ENCODE measurements at places on chromosomes 11 and 22. TPM values are rescaled to one million over a fixed set of nuclear protein-coding genes. Genes with fewer than 3 reads are reported as not detected.

DNA sequence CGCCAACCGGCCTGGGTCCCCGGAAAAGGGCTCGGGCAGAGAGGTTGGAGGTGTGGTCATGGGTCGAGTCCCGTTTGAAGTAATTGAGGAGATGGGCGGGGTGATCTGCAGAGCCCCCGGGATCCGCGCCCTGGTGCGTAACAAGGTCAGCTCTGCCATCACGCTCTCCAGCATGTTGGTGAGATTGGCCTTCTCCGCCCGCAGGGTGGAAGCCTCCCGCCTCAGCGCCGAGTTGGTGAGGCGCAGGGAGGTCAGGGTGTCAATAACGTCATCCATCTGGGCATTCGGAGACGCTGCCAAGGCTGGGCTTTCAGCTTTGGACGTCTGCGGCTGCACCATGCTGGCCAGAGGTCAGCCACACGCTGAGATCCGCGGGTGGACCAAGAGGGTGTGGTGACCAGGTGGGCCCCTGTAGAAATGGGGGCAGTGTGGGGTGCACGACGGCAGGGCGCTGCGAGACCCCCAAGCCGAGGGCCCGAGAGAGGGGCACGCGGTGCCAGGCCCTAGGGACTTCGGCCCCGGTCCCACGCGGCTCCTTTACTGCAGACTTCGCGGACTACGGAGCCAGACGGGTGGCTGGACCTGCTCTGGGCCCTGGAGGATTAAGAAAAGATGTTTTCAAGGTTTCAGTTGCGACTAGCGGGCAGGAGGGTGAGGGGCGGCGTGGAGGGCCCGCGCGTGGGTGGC is 672 bp downstream of the RTL6 start:
- peak overlapping the region; percentile 56 for H3K4me3 ChIP-seq
- H3K27ac ChIP-seq = peak overlapping the region; percentile 74
- peaks cover 3% of the 10 kb centered on the region for H3K27me3 ChIP-seq

DNA sequence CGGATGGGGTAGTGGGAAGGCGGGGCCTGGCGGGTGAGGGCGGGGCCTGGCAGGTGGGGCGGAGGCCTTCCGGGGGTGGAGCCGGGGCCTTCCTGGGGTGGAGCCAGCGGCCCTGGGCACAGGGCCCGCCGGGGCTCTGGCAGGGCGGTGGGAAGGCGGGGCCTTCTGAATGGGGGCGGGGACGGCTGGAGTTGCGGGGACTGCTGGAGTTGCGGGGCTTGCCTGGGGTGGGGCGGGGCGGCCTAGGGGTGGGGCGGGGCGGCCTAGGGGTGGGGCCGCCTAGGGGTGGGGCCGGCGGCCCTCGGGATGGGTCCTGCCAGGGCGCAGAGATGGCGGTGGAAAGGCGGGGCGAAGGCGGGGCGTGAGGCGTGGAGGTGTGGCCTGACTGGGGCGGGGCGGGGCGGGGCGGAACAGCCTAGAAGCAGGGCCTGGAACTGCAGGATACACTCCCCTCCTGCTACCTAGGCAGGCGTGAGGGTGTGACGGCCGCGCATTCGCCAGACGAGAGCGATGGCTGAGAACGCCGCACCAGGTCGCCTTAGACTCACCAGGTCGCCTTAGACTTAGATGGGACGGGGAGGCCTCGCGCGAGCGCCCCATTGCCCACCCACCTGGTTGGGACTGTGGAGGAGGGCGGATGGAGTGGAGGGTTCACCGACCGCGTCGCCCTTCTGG is 19.3 kb downstream of the RRP7A start:
- H3K27me3 ChIP-seq = no peaks in the 10 kb centered on the region
- no peak overlapping the region for H3K27ac ChIP-seq
- no peaks in the 10 kb centered on the region for H3K36me3 ChIP-seq
- peak overlapping the region; percentile 50 for H3K4me3 ChIP-seq

TRPM5 gene
- total RNA-seq = 0.73 TPM

ZNF215 gene
- total RNA-seq = 0.70 TPM
